ENCODE measurements at places on chromosomes 13 and 19. TPM values are rescaled to one million over a fixed set of nuclear protein-coding genes. Genes with fewer than 3 reads are reported as not detected.

GRCh38 chr13:34931572-34931971 lies 10.5 kb upstream of the NBEA start:
- DNase-seq, result no peak

The SULT2B1 gene
- total RNA-seq, result 0.37 TPM

DNA sequence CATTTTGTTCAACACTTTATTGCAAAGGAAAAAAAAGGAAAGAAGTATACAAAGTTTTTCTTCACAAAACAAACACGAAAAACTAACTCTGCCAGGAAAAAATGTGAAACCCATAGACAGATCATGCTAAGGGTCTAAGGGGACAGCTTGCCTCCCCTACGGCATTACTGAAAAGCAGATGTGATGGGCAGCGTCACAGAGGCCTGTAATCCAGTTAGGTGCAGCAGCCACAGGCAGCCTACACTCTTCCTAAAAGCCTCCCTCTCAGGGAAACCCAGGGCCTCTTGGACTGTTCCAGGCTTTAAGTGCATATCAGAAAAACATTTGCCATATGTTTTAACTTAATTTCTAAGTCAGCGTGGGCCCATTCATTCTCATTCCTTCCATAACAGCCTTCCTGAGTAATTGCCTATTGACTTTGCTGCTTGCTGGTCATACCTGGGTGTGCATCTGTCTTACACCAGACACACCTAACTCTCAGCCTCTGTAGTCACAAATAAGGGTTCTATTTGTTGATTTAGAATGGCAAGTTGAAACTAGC lies 135.7 kb upstream of the SERP2 start:
- no peak for DNase-seq

The CYP2A7 gene
- total RNA-seq, result not detected
